Stimulated activated CD4-positive, alpha-beta T cell treated with anti-CD3 and anti-CD28 coated beads, TNF-alpha, amount 100 ng/mL, for 48 hours (primary cell): ENCODE measurements at places on chromosomes 13 and 19.

DNA sequence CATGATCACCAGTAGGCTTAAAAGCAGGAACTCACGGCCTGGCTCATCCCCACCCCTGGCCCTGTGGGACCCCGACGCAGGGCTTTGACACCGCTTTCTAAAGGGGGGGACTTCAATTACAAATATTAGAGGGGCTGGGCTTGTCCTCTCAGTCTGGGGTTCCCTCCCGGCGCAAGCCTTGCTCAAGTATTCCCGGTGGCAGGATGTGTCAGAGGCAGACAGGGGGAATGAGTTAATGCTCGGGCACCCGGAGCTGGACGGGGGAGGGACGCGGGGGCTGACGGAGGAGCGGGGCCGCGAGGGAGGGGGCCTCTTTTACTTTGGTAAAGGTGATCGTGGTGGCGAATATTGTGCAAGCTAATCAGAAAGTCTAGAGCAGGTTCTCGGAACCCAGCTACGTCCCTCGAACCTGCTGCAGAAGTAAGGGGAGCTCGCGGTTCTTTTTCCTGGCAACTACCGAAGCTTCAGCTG lies 1.1 kb downstream of the FGF14 start:
- DNase-seq = no peak

- DNase-seq = no peak
These were observed 721.0 kb downstream of the PCDH9 start for GRCh38 chr13:66509175-66509574.

DNA sequence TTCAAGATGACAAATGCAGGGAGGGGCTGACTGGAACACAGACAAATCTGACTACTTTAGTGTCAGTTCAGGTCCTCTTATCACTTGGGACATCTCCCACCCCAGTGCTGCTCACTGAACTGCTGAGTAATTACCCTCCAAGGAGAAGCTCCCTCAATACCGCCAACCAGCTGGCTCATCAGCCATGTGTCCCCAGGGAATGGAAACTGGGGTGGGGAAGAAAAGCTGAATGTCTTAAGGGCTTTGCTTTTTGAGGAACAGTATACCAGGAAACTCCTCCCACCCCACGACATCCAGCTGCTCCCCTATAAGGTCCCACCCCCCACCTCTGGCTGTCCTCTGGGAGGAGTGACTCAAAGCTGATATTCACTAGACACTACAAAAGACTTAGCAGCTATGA lies 2.0 kb downstream of the ZNF823 start:
- no peak for DNase-seq

DNA sequence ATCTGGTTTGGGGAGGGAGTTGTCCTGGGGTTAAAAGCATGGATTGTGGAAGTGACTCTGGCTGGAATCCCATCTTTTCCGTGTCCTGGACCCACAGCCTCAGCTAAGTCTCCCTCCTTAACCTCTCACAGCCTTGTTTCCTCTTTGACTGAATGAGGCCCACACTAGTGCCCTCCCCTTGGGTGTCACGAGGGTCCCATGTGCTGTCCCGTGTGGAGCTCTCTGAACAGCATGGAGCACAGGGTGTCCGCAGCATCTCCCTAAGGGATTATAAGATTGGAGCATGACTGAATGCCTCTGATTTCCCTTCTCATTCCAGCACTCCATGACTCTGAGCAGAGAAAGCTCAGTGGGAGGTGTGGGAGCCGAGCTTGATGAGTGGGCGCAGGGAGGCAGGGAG lies 182.5 kb downstream of the TEX29 start:
- DNase-seq = no peak

GRCh38 chr19:1618157-1619093 lies 13.2 kb upstream of the UQCR11 start:
- DNase-seq = no peak

DNA sequence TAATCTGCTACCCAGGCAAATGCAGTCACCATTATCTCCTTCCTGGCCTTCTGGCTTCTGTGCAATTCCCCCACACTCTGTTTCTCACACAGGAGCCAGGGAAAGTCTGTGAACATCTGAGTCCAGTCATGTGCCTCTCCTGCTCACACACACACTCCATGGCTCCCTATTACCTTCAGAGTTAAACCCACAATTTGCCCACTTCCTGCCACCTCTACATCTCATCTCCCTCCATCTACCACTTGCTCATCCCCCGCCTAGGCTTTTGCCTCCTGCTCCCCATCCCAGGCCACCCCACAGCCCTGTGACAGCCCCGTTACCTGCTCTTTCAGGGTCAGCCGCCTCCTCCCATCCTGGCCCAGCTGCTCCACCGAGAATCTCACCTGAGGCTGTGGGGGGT lies 13.5 kb downstream of the IL12RB1 start:
- DNase-seq = no peak

DNA sequence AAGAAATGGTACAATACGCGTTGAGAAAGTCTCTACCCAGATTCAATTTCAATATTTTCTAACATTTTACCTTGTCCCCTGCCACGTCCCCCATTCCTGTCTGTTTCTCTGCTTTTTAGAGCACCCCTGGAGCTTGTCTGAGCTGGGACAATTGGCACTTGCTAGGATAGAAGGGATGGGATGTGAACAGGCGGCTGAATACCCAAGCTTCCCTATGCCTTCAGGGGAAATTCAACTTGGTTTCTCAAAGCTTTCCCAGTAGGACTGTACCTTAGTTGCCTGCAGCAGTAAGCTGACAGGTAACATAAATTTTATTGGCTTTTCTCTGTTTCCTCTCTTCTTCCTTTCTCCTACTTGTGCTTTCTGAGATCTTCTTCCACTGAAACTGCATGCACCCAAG lies 1663.3 kb downstream of the EFNB2 start:
- DNase-seq = no peak

DNA sequence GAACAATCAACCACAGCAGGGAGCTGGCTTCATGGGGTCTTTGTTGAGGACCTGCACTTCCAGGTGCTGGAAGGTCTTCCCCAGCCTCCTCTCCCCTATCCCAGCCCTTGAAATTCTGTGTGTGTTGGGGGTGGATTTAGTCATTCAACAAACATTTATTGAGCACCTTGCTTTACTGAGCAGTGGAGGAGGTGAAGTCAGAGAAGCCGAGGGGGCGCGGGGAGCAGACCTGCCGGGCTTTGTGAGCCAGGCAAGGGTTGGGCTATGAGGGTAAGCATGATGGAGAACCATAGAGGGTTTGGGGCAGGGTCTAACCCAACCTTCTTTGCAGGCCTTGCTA lies 3.5 kb upstream of the C19orf85 start:
- no peak for DNase-seq

DNA sequence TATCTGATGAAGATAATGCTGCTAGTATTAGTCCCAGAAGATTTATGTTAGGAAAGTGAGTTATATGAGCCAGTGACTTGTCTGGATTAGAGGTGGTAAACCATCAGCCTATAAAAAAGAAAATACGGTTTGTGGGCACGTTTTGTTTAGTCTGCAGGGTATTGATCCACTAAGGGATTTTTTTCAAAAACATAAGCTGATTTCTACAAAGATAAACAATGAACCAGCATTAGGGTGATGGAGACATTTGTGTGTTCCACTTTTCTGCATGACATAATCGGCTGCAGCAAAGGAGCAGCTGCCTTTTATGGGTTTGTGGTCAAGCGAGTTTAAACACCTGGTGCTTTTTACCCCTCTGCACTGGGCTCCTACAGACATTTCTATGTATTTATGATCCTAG lies 836.4 kb upstream of the GPC6 start:
- DNase-seq = no peak

DNA sequence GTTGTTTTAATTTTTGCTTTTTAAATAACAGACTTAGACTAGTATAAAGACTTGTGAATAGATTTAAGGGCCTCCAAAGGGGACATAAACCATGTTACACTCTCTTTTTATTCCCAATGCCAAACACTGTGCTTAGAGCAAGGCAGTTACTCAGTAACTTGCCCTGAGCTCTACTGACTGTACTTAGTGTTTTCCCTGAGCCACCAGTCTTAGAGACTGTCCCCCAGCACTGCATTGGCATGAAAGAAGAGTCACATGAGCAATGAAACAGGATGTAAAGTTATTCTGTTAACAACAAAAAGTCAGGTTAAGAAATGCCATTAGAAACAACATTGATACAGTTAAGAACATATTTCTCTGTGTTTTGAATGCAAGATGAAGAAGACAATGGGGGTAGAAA lies 187.9 kb downstream of the TBC1D4 start:
- no peak for DNase-seq
